ENCODE measurements at places on chromosomes 3 and 15. TPM values are rescaled to one million over a fixed set of nuclear protein-coding genes. Genes with fewer than 3 reads are reported as not detected.

ADAMTS9 gene
- total RNA-seq = 4.6 TPM

CLEC3B gene
- total RNA-seq = 47.1 TPM

DNAH12 gene
- 0.29 TPM for total RNA-seq

POTEB3 gene
- not detected for total RNA-seq

SEC11A gene
- total RNA-seq = 175 TPM

CPEB1 gene
- total RNA-seq = 2.7 TPM

DNA sequence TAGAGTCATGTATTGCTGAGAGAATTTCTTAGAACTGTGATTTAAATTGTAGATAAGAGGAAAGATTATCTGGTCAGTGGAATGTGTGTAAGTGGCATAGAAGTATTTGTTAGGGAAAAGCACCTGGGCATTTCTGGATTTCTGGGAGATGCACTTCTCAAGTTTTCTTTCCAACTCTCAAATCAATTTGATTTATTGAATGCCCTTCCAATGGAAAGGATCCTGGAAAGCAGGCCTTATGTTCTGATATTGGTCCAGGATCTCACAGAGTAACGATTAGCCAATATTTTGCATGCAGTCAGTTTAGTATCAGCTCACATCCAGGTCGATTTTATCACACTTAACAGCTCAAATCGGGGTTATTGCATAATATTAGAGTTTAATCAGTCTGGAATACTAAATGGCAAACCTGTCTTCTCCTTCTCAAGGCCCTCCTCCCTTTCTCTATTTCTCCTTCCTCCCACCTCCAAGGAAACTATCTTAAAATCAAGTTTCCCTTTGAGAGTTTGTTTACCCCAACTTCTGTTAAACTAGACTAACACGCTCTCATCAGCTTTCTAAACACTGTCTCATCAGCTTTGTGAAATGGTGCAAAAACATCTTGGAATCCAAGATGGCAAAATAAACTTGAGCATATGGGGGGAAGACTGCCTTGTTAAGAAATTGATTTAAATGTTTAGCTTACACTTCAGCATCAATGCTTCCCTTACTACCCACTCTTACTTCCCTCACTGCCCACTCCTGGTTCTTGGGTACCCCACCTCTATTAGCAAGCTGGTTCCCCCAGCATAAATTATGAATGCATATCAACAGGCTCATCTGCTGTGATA, 9.5 kb downstream of the SOX2 start:
- DNase-seq = no peak
- H3K4me1 ChIP-seq = peaks cover 25% of the 10 kb centered on the region
- no peak overlapping the region for H3K27ac ChIP-seq
- no peak overlapping the region for H3K4me3 ChIP-seq

DNA sequence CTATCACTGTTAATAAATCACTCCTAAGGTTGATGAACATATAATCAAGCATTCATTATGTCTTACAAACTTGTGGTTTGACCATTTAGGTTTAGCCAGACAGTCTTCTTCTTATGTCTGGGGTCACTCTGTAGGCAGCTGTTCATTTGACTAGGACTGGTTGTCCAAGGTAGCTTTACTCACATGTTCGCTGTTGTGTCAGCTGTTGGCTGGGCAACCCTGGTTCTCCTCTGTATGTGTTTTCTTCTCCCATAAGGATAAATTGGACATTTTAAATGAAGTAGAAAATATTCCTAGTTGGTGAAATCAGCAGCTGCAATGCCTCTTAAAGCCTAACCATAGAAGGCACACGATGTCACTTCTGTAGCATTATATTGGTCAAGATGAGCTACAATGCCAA, 635.1 kb downstream of the EPHA3 start:
- no peak for DNase-seq
- H3K27me3 ChIP-seq = peaks cover 2% of the 10 kb centered on the region
- H3K36me3 ChIP-seq = no peaks in the 10 kb centered on the region
- no peak overlapping the region for H3K27ac ChIP-seq
- H3K4me3 ChIP-seq = no peak overlapping the region

DNA sequence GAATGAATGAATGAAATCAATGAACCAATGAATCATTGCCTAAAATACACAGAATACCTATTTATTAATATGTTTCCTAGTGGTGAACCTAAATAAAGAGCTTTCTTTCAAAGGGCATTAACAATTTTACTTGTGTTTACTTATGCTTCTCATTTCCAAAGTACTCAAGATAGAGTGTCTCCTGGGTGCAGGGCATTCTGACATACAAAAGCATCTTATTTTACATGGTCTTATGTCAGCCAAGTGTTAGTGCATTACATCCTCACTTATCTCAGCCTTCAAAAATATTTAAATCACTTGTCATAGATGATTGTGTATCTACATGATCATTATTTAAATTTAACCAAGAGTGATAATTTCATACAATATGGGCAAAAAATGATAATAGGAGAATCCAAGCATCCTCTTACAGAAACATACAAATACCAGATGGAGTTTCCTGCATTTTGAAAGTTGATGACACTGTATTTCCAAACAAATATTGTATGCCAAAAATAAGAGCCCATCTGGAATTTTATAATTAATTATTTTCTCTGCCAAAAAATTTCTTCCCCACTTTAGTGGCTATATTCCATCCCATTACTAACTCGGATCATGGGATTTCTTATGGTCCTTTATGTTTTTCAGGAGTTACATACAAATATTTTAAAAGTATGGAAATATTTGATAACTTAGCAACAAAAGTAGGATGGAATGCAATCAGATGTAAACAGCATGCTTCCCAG, 279.0 kb downstream of the RBMS3 start:
- H3K27ac ChIP-seq = no peak overlapping the region
- H3K27me3 ChIP-seq = no peaks in the 10 kb centered on the region
- no peak for DNase-seq
- peaks cover 35% of the 10 kb centered on the region for H3K4me1 ChIP-seq
- no peaks in the 10 kb centered on the region for H3K36me3 ChIP-seq

GRCh38 chr3:88628901-88629300, 478.5 kb upstream of the EPHA3 start:
- H3K27me3 ChIP-seq = no peaks in the 10 kb centered on the region
- no peak for DNase-seq
- H3K27ac ChIP-seq = no peak overlapping the region
- no peaks in the 10 kb centered on the region for H3K36me3 ChIP-seq
- H3K4me3 ChIP-seq = no peak overlapping the region

DNA sequence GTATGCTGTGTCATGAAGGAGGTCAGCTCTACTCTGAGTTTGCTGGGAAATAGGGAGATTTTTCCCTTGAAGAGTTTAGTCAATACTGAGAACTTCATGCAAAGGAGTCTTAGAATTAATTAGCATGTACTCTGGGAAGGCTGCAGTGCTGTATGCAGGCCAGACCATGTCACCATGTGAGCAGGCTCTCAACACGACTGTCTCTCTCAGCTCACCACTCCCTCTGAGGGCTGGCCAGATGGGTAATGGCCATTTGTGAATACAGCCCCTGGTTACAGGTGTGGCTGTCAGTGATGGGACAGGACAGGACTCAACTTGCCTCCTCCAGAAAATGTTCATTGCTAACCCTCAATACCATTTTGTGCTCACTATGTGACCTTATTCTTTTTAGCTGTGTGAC, 5.1 kb upstream of the CERS3 start:
- no peaks in the 10 kb centered on the region for H3K4me1 ChIP-seq
- H3K4me3 ChIP-seq = no peak overlapping the region
- H3K27ac ChIP-seq = no peak overlapping the region
- no peaks in the 10 kb centered on the region for H3K36me3 ChIP-seq
- peaks cover 25% of the 10 kb centered on the region for H3K27me3 ChIP-seq

- no peaks in the 10 kb centered on the region for H3K36me3 ChIP-seq
- no peak overlapping the region for H3K27ac ChIP-seq
- H3K27me3 ChIP-seq = no peaks in the 10 kb centered on the region
- H3K4me1 ChIP-seq = no peaks in the 10 kb centered on the region
These were observed 226.9 kb downstream of the CACNA2D3 start for GRCh38 chr3:54349231-54349652.

DNA sequence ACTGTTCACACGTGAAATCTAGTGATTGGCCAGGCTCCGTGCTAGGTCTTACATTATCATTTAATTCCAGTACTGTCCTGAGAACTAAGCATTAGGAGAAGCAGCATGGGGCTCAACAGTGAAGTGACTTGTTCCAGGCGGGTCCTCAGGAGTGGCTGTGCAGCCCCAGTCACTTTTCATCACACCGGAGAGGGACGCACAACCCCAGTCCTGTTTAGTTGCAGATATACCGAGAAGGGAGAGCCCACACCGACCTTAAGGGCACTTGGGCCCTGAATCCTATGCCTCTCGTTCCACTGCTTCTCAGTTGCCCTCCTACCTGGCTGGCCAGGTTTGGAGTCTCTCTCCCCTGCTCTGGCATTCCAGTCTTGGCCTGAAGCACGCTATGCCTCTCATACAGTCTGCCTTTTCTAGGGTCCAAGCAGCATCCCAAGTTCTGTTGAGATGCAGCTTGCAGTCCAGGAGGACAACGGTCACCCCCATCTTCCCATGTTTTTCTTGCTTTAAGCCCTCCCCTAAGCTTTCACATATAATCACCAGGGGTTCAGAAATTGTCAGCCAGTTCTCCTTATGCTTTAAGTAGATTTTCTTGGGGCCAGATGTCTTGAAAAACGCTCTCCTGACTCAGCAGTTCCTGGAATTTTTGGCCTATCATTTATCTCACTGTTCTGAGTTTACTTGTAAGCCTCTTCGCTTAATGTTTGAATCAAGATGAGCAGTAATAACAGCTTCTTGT, 10.1 kb downstream of the FAM131A start:
- H3K27ac ChIP-seq = no peak overlapping the region
- H3K4me3 ChIP-seq = no peak overlapping the region

DNA sequence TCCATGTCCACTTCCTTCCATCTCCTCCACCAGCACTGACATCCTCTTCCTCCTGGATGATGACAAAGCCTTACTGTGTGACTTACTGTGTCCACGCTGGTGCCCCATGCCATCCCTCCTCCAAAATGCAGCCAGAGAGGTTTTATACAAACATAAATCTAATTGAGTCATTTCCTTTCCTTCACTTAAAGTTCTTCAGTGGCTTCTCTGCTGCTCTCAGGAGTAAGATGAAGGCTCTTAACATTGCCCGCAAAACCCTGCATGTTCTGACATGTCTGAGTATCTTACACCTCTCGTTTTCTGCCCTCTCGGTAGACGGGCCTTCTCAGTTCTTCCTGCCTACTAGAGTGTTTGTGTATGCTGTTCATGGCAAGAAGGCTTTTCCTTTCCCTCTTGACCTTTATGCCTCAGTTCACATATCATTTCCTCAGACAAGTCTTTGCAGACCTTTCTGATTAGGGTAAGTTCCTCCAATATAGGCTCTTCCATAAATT, 175.5 kb downstream of the CFAP20DC start:
- no peak overlapping the region for H3K4me3 ChIP-seq
- no peaks in the 10 kb centered on the region for H3K36me3 ChIP-seq
- peaks cover 12% of the 10 kb centered on the region for H3K4me1 ChIP-seq
- no peaks in the 10 kb centered on the region for H3K27me3 ChIP-seq
- DNase-seq = no peak

GRCh38 chr3:50195501-50196252, 4.3 kb downstream of the GNAT1 start:
- no peaks in the 10 kb centered on the region for H3K36me3 ChIP-seq
- H3K4me1 ChIP-seq = no peaks in the 10 kb centered on the region
- DNase-seq = no peak
- peaks cover 5% of the 10 kb centered on the region for H3K27me3 ChIP-seq
- H3K27ac ChIP-seq = no peak overlapping the region

DNA sequence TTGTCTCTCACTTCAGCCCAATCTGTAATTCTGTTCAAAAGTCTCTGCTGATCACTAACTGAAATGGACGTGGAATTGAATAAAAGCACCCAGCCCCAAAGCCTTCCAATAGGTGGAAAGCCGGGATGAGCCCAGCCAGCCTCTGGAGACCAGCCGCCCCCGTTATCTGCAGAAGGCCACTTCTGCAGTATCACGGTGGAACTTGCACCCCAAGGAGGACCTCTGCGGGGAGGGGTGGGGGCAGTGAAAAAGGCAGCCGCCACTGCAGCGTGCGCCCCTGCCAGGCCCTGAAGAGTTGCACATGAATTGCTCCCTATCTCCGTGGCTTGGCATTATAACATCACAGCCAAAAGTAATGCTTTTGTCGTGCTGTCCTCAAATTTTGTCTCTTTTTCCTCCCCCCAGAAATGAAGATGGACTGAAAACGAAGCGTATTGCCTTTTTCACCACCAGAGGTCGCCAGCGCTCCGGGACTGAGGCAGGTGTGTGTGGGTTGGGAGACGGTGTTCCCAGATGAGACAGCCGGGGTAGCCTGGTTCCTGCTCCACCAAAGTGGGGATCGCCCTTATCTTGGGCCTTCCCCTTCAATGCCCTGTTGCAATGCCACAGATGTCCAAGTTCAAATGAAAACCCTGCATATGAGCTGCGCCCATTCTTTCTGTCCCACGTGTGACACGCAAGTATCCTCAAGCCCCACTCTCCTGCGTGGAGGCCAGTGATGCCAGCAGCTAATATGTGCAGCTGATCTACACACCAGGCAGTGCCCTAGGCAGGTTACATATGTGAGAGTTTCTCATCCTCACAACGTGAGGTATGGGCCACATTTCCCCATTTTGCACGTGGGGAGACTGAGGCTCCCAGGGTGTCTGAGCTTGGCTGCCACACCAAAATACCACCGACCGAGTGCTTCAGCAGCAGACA, 96.0 kb downstream of the LRRK1 start:
- peaks cover 3% of the 10 kb centered on the region for H3K4me1 ChIP-seq
- H3K27me3 ChIP-seq = no peaks in the 10 kb centered on the region
- no peaks in the 10 kb centered on the region for H3K36me3 ChIP-seq
- no peak overlapping the region for H3K27ac ChIP-seq
- no peak for DNase-seq

Data from chondrocyte (in vitro differentiated cells).